ENCODE measurements at places on chromosomes 12 and 14.

- DNase-seq, result no peak
Measured at GRCh38 chr12:132451172-132451835, 38.6 kb upstream of the FBRSL1 start.

- no peak for DNase-seq
Measured at GRCh38 chr14:54632452-54632851, 65.5 kb downstream of the SAMD4A start.

DNA sequence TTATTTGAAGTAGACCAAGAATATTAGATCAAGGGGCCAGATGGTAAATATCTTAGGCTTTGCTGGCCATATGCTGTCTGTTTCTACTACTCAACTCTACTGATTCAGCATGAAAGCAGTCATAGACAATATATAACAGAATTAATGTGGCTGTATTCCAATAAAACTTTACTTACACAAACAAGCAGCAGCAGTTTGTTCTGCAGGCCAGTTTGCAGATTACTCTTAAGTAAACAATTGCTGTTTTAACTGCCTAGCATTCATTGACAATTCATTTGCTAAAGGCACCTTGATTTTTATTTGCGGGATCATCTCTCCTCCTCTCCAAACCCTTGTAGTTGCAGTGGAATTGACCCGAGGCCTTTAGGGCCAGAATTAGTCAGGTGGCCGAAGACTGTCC lies 94.1 kb upstream of the GARIN6 start:
- no peak for DNase-seq

DNA sequence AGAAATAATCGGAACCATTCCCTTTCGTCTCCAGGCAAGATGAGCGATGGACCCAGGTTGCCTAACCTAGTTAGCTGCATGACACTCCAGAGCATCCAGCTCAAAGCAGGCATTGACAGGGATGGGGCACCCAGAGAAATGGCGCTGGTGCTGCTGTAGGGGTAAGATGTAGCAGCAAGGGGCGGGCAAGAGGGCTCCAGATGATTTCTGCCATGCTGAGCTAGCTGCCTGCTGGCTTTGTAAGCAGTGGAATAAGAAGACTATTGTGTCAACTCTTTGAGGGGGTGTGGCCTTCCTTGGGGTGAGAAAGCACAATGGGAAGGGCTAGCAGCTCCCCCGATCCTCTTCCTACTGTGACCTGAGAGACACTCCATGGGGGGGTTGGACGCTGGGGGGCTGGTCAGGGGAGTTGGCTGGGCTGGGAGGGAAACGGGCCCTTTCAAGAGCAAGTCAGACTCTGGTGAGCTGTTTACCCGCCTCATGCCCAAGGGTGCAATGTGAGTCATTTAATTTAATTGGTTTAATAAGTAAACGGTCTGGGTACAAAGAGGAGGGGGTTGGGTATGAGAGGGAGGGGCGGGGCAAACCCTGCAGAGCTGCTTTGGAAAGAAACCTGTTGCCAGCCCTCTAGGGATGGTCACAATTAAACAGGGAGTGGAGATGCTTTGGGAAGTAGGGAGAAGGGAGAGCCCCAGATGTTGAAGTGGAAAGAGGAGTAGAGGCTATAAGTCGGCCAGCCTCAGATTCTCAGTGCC lies 50.5 kb downstream of the B4GALNT3 start:
- DNase-seq, result no peak

GRCh38 chr12:79407671-79408622 lies 282.8 kb downstream of the PAWR start:
- peak; percentile 51 for DNase-seq

GRCh38 chr12:107318806-107319532 lies 225.6 kb upstream of the CRY1 start:
- no peak for DNase-seq

DNA sequence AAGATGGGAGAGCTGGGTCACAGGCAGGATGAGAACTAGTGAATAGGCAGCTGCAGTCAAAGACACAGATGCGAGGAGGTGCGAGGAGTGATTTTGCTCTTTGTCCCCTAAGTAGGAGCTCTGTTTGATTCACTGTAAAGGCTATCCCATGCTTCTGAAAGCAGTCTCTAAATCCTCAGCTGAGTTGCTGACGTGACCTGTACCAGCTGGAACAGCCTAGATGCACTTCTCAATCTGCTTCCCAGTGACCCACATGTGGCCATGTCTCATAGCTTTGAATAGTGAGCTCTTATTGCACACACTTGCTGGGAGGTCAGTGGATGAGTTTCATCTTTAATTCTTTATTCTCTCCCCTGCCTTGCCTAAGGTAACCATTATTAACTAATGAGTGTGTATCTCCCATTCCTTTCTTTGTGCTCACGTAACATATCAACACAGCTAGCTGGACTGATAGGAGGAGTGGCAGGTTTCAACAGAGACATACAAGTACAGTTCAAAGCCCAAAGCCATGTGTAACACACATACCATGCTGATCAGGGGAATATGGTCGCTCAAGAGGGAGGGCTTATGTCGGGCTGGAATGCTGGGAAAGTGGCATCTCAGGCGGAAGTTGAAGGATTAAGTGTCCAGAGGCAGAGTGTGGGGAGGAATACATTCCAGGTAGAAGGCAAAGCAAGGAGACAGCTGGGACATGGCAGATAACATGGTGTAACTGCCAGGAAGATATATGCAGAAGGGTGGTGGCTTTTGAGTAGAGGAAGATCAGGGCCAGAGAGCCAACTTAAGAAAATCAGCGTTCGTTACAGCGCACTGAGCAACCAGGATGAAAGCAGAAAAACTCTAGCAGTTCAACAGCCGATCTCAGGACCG lies 15.4 kb upstream of the YY1 start:
- DNase-seq, result no peak

GRCh38 chr12:132268674-132269073 lies 60.7 kb downstream of the GALNT9 start:
- DNase-seq, result no peak

GRCh38 chr14:72479461-72479931 lies 414.4 kb downstream of the DPF3 start:
- no peak for DNase-seq

GRCh38 chr12:28826766-28827165 lies 322.3 kb upstream of the FAR2 start:
- no peak for DNase-seq

GRCh38 chr14:91155626-91156089 lies 41.8 kb downstream of the DGLUCY start:
- DNase-seq, result no peak

GRCh38 chr12:25361511-25361910 lies 110.8 kb upstream of the KRAS start:
- no peak for DNase-seq

DNA sequence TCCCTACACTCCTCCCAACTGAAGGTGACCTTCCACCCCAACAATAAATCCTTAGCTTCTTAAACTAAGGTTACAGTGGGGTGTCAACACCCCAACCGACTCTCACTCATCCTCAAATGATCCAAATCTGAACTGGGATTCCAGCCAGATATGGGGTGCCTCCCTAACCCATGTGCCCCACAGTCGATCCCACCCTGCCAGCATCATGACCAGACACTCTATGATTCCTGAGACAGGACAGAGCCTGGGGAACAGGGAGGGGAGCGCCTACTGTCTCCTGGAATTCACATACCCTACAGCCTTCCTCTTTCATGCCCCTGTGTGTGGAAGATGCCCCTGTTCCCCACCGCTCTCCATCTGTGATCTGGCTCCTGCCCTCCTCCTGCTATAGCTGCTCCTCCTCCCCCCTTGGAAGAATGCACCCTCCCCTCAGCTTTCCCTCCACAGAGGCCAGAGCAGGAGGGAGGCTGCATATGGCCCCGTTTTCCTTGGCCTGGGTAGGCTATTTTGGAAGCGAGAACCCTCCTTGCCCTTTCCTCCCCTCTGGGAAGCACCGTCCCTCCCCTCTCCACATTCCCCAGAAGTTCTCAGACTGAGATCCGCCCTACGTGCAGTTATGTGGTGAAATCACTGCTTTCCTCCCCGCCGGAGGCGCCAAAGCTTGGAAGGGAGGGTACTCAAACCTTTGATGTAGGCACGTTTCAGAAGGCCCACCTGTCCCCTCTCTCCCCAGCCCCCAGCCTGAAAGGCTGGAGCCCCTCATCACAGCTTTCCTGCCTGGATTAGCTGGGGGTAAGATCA lies 48.0 kb downstream of the SMUG1 start:
- no peak for DNase-seq

All from HTR-8/SVneo (cell line).